ENCODE measurements at places on chromosomes 5 and 9.

DNA sequence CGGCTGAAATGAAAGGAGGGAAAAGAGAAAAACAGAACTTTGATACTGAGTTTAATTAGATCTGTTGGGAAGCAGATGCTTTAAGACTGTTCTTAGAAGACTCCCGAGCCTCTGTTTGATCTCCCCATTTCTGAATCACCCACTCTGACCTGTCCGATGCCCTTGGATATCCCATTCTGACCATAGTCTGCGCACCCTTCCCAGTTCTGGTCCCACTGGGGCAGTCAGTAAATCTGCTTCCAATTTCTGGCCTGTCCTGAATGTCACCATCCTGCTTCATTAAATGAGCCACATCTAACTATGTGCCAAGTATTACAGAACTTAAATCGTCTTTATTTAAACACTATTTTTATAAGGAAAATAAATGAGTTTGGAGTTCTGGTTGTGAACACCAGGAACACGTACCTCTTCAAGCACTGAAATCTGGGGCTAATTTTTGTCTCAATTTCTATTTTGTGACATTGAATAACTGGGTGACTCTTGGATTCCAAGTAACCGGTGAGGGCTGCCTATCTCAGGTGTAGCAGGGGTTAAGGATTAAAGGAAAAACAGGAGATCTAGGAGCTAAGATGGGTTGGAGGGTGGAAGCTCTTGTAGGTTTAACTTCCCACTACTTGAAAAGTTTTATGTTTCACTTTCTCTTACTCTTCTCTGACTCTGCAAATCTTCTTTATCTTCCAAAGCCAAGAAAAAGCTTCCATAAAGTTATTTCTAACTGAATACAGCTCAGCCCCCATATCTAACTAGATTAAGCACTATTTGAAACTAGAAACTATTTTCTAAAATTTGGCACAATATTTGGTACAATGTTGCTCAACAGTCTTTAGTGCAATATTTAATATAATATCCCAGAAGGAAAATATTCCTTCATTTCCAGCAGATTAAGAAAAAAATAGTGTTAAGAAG, 40.1 kb downstream of the ALDH1A1 start:
- no peak for DNase-seq

- DNase-seq, result no peak
Observed at GRCh38 chr5:141919218-141920119, 4.2 kb upstream of the DELE1 start.

DNA sequence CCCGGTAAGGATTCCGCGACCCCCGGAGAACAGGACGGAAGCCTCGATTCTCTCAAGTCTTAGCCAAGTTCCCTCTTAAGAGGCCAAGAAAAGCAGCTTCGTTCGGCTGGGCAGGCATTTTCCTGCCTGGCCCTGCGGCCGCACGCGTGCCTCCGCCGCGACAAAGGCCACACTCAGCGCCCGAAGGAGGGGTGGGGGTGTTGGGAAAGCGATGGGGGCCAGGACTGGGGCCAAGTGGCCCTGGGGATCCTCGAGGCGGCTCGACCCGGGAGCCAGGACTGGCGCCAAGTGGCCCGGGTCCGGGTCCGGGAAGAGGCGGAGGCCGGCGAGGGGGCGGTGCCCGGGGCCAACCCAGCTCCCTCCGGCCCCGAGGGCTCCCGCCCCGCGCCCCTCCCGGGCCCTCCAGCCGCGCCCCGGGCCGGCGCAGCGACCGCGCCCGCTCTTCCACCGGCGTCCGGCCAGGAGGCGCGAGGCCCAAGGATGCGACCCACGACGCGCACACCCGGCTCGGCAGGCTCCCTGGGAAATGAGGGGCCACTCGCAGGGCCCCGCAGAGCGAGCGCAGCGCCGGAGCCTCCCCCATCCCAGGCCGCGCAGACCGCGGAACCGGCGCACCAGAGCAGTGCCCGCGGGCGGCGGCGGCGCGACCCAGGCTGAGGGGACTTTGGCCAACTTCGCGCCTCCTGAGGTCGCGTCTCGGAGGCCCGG, 756 bp downstream of the VAV2 start:
- no peak for DNase-seq

DNA sequence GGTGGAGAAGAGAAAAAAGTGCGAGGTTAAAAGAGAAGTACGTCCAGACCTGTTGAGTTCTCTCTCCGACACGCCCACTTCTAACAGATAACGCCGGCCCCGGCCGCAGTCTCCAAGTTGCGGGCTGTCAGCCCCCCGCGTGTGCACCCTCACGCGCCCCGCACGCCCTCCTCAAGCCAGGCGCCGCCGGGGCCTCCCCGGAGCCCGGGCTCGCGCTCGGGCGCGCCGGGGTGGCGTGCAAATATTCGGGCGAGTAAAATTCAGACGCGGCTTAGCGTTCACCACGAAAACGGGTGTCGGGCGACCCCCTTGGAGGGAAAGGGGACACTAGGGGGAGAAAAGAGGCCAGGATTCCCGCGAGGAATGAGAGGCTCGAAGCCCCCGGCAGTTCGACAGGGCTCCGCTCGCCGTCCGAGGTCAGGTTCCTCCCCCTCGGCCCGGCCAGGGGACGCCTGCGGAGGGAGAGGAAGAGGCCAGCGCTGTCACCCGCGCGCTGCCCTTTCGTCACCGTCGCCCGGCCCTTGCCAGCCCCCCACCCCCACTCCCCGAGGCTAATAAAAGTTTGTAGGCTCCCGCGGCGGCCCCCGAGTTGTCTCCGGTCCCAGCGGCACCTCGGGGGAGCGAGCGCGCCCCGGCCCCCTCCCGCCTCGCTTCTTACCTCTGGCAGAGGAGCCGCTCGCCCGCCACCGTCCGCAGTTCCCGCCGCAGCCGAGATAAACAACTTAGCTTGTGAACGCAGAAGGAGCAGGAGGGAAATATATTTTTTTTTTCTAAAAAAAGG, 743 bp downstream of the NR3C1 start:
- no peak for DNase-seq

- peak; percentile 95 for DNase-seq
Observed at GRCh38 chr5:157603333-157604190, 28.0 kb upstream of the ADAM19 start.

DNA sequence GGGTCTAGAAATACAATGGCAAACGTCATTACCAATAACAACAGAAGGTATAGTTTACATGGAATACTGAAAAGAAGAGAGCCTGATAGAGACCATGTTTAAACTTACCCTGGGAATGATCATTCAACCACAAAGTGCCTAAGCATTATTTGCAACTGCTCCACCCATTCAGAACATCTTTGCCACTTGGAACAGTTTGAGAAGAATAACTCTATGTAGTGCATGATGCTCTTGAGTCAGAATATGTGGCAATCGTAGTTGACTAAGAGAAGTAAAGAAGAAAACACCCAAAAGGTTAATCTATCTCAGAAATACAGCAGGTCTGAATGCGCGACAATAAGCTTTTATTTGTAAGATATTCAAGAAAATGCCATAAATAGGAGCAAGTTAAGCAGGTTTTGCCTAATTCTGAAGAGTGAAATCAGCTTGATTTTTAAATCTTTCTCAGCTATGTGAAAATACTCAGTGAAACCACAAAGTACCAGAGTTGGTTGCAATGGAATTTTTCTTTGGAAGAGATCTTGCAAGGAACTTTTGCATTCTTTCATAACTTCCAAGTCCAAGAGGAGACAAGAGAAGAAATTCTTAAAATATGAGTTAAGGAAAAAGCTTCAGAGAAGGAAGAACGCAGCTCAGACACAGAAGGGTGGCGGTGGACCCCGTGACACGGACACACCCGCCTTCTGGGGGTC, 64.3 kb downstream of the HABP4 start:
- no peak for DNase-seq

- no peak for DNase-seq
Observed at GRCh38 chr9:69617006-69617405, 55.2 kb downstream of the APBA1 start.

DNA sequence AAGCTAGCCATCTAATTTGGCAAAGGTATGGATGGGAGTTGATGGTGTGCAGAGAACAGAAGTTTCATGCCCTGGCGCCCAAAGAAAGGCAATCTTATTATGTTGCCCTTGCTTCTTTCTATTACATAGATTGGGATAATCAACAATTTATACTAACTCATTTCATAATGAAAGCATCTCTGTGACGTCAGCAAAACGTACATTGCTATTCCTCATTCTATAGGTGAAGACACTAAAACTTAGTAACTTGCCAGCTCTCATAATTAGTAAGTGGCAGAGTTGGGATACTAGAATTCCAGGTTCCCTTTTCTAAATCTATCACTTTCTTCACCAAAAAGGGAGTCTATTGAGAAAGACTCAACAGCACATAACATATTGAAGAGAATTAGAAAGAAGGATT, 374.8 kb downstream of the NR2F1-AS1 start:
- no peak for DNase-seq

DNA sequence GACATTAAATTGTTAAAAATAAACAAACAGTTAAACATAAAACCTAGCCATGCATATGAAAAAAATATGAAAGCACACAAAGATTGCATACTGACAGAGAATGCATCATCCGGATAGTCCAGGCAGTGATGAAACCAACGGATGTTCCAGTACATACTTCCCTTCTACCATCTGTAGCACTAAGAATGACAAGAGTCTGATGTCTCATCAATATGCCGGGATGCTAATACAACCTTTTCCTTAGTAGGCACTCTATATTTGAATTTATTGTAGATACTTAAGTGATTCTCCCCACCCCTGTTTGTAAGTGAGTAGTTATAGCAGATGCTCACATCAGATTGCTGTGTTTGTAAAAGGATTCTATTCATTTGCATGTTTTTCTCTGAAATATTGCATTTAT, 571.2 kb upstream of the WWC1 start:
- no peak for DNase-seq

DNA sequence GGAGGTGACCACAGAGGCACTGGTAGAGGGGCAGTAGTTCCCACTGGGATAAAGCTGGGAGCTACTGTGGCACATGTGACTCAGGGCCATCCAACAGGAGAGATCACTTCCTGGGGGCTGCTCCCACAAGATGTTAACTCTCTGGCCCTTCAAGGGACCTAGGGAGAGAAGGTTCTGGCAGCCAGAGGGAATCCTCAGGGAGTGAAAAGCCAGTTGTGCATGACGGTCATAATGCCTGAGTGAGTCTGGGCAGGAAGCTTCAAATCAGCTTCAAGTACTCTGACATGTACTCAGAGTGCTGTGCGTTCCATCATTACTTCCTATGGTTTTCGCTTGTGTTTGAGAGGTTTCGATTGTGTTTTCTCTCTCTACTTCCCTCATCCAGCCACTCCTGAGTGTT, 388.5 kb downstream of the GABRG2 start:
- DNase-seq, result no peak

DNA sequence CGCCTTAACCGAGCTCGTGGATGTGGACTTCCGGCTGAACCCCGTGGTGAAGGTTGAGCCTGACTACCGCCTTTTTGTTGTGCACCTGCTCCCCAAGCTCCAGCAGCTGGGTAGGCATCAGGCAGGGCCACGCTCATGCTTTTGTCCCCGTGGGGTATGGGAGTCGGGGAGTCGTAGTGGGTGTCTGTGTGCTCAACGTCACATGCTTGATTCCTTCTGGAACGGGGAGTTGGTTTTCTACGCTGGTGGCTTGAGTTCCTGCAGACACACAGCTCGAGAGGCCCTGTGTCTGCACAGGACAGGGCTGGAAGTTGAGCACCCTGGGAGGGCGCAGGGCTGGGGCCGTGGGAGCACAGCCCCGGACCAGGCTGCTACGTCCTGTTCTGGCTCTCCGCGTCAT, 8.0 kb downstream of the CEP72 start:
- no peak for DNase-seq

GRCh38 chr9:30732060-30732459, 1652.4 kb upstream of the ACO1 start:
- DNase-seq, result no peak

GRCh38 chr9:76292658-76293057, 101.6 kb downstream of the RFK start:
- no peak for DNase-seq

GRCh38 chr5:137453483-137454080, 45.5 kb downstream of the SPOCK1 start:
- no peak for DNase-seq

- no peak for DNase-seq
Observed at GRCh38 chr5:1652873-1653697, 129.3 kb upstream of the LPCAT1 start.

- no peak for DNase-seq
Observed at GRCh38 chr5:33167541-33167940, 273.2 kb upstream of the TARS1 start.

DNA sequence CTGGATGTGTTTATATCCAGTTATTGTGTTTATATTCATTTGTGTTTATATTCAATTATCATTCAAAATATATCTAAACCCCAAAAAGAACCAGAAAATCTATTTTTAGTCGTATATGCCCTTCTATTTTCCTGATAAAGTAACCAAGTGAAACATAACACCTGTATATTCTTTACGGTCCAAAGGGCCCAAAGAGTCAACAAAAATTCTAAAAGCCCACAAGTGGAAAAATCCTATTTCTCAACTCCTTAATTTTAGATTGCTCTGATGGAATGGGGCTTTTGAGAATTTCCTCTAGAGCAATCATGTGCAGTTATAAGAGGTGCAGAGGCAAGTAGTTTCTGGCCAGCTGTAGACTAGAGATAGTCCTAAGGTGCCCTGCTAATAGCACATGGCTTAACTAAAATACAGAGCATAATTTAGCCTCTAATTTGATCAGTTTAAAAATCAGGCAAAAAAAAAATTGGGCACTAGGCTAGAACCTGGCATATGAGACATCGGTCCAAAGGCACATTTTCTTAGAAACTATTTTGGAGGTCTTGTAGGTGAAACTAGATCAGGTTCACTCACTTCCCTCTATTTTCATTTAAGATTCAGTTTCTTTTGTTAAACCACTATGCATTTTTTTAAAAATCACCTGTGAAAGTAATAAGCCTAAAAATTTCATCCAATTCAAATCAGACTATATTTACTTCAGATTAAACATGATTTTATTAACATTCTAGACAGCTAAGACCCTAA, 256.0 kb downstream of the FBXL17 start:
- DNase-seq, result no peak

GRCh38 chr5:37664551-37664950, 175.3 kb downstream of the GDNF start:
- no peak for DNase-seq

- no peak for DNase-seq
Observed at GRCh38 chr5:142849880-142850279, 79.7 kb downstream of the ARHGAP26 start.

GRCh38 chr5:33300209-33300742, 140.5 kb upstream of the TARS1 start:
- DNase-seq, result no peak

- peak; percentile 75 for DNase-seq
Observed at GRCh38 chr9:131732061-131732526, 7.8 kb downstream of the RAPGEF1 start.

Data from epithelial cell of prostate (primary cell).